ENCODE measurements at places on chromosomes 4 and X.

DNA sequence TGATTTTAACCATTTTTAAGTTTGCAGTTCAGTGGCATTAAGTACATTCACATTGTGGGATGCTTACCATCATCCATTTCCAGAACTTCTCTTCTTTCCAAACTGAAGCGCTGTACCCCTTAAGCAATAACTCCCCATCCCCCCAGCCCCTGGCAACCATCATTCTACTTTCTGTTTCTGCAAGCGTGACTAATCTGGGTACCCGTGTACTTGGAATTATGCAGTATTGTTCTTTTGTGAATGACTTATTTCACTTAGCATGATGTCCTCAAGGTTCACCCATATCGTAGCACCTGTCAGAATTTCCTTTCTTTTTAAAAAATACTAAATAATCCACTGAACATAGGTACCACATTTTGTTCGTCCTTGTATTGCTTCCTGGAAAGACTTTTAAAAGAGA lies 32.9 kb downstream of the USP9X start:
- peak; percentile 66 for DNase-seq

DNA sequence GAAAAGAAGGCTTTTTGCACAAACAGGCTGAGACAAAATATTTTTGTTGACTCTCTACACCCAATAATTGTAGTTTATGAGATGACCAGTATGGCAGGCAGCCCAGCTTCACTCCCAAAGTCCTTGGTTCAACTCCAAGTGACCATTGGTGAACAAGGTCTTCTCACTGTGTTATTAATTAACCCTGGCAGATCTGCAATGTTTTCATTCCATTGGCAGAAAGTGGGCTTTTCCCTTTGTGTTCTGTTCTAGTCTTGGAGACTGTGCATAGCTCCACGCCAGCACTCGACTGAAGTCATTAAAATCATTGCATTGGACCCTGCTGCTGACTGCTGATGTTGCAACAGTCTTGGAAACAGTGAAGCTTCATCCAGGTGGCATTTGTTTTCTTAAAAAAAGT lies 277.3 kb upstream of the HAND2 start:
- DNase-seq, result no peak

DNA sequence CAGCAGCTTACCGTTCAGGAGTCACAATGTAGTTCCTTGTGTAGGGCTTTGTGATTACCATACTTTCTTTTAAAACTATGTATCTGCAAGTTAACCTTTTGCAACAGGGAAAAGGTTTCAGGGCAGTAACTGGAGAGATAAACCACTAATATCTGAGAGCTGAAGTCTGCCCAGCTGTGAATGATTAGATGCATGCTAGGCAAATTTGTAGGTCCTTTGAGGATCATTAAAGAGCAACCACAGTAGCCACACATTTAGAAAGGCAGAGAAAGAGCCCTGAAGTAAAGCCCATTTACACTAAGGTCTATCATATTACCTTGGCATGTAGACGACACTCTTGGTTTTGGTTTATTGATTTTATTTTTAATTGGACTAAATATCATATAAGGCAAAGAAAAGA lies 60.0 kb downstream of the ATP8A1 start:
- no peak for DNase-seq

GRCh38 chr4:632196-632790 lies 6.9 kb downstream of the PDE6B start:
- no peak for DNase-seq

DNA sequence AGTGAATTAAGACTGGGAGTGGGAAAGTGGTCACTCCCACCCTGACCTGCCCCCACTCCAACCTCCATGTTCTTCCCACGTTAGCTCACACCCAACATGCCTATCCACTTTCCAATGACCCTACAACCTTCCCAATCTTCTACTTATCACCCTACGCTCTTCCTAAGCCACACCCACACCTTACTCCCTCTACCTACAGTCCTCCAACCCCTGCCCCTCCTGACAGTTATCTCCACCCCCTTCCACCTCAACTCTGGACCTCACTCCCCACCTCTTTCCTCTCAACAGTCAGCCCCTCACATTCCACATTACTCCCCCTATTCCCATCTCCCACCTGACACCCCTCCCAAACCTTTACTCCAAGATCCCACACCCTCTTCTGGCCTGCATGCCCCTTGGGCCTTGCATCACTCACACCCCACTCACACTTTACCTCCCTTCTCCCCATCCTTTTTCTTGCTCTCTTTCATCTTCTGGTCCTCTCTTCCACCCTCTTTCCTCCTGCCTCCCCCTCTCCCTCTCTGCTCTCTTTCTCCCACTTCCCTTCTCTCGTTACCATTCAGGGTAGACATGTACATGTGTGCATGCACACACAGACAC lies 6.9 kb downstream of the NALF2 start:
- no peak for DNase-seq

GRCh38 chr4:148007314-148007760 lies 275.4 kb downstream of the ARHGAP10 start:
- no peak for DNase-seq

- no peak for DNase-seq
Measured at GRCh38 chrX:13028871-13029636, 15.4 kb downstream of the FAM9C start.

DNA sequence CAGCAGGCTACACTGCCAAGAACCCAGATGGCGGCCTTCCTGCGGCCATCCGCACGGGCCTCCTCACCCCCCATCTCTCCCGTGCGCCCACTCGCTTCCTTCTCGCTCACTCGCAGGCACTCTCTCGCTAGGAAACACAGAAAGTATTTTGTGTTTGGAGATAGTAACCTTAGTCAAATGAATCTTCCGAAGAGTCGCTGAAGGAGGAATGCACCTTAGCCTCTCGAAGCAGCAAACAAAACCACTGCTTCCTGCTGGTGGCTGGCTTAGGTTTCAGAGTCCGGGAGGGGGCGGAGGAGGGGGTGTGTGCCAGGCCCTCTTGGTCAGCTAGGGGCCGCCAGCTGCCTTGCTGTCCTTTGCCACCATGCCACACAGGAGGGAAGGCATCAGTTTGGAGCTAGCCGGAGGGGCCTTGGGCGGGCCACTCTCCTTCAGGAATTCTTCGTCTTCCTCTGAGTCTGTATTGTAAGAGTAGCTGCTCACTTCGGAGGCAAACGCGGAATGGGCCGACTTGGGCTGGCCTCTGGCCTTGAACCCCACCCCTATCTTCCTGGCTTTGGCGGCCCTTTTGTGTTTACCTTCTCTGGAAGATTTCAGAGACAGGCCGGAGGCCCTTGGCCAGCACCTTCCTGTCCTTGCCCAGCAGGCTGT lies 73.2 kb upstream of the UCP1 start:
- DNase-seq, result no peak

- DNase-seq, result no peak
Measured at GRCh38 chrX:133375615-133376340, 39.5 kb downstream of the GPC4 start.

- no peak for DNase-seq
Measured at GRCh38 chr4:178963446-178964045, 1521.3 kb upstream of the AGA start.

GRCh38 chr4:112055100-112055499 lies 90.2 kb upstream of the FAM241A start:
- no peak for DNase-seq

DNA sequence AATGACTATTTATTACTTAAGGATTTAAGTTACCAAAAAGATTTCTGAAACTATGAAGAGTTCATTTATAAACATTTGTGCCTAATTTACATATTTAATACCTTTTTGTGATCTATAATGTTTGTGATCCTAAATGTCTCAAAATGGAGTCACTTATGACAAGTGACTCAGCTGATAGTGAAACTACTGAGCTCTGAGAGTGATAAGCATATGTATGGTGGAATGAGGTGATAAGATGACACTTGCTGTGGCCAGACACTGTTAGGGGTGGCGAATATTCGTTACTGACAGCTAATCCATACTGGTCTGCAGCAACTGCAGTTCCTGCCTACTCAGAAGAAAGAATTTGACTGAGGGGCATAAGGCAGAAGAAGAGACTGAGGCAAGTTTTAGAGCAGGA lies 5.5 kb upstream of the NXF3 start:
- no peak for DNase-seq

DNA sequence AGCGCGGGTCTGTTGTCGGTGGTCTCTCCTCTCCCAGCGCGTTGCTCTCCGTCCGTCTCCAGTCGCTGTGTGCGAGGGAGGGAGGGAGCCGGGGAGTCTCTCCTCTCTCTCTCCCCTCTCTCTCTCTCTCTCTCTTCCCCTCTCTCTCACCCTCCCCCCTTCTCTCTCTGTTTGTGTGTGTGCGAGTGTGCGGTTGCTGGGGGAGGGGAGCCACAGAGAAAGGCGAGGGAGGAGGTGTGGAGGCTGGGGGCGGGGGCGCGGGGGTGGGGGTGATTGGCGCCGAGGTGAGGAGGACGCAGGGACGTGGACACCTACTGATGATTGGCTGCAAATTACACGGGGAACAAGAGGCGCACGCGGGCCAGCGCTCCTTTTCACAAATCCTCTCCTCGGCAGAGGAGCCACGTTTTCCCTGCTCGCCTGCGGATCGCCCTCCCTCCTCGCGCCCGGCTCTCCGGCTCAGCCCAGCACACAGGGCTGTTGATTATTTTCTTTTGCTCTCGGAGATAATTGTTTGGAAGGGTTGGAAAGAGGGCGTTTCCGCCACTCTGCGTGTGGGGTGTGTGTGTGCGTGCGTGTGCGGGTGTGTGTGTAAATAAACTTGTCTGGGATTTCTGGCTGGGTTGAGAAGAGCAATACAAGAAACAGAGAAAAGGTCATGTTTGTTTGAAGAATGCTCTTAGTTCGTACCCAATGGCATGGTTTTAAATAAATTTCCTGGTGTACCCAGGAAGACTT lies at the start of gene CXXC4:
TSS of gene CXXC4 (minus strand) at position 73 of the 738 bp plus-strand sequence. CDS start 3,092 bp downstream, outside the sequence.
- peak; percentile 91 for DNase-seq

DNA sequence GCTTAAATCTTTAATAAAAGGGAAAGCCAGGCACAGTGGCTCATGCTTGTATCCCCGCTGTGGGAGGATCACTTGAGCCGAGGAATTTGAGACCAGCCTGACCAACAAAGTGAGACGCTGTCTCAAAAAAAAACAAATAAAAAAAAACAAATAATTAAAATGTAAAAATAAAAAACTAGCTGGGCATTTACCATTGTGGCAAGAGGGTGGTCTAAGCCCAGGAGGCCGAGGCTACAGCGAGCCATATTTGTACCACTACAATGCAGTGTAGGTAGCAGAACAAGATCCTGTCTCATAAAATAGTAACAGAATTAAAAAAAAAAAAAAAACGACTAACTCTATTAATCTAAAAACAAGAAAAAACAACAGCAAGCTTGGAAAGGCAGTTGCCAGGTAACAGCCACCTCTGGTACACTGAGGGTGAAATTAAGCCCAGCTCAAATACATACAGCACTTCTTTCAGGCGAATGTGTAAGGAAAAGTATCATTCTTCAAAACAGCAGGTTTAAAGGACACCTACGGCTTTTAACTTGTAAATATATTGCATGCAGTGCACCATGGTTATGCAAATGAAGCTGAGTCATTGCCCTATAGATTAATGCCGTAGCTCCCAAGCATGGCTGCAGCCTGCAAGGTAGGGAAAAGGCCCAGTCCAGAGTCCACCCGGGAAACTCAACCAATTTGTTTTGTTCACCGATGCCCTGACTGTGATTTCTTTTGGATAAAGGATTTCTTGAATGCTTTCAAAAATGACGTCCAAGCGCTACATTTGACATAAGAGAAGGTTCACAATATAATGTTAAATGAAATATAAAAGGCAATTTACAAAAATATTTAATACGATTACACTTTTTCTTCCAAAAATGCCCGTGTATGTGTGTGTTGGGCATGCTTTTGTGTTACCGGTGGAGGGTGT lies 14.5 kb upstream of the TXLNG start:
- peak; percentile 73 for DNase-seq

DNA sequence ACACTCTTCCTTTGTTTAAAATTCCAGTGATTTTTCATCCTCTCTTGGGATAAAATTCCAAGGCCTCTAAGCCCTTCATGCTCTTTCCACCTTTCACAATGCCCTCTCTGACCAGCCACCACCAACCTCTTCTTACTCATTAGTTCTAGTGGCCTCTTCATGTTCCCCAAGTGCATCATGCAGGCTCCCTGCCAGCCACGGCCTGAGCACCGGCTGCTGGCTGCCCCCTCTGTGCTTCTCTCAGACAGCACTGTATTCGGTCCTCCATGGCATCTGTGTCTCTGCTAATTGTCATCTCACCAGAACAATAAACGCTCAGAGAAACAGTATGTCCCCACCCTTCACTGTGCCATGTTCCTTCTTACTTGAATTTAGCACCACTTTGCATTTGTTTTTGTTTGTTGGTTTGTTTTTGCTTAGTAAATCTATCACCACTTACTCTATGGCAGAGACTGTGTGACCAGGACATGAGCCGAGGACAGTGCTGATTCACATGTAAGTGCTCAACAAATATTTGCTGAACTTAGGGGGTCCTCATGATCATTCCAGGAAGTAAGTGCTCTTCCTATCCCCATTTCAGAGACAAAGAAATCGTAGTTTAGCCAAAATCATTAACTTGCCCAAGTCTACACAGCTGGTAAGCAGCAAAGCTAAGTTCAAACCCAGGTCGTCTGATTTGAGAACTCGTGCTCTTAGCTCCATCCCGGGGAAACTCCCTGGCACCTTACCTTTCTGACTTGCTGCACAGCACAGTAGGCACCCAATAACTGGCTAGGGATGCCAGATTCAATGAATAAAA lies 77.1 kb upstream of the UCP1 start:
- no peak for DNase-seq
